Transverse colon (tissue), 4 donors: ENCODE measurements at places on chromosomes 2 and 18. TPM values are rescaled to one million over a fixed set of nuclear protein-coding genes. Genes with fewer than 3 reads are reported as not detected.

Gene SERPINB11
- total RNA-seq, result not detected

DNA sequence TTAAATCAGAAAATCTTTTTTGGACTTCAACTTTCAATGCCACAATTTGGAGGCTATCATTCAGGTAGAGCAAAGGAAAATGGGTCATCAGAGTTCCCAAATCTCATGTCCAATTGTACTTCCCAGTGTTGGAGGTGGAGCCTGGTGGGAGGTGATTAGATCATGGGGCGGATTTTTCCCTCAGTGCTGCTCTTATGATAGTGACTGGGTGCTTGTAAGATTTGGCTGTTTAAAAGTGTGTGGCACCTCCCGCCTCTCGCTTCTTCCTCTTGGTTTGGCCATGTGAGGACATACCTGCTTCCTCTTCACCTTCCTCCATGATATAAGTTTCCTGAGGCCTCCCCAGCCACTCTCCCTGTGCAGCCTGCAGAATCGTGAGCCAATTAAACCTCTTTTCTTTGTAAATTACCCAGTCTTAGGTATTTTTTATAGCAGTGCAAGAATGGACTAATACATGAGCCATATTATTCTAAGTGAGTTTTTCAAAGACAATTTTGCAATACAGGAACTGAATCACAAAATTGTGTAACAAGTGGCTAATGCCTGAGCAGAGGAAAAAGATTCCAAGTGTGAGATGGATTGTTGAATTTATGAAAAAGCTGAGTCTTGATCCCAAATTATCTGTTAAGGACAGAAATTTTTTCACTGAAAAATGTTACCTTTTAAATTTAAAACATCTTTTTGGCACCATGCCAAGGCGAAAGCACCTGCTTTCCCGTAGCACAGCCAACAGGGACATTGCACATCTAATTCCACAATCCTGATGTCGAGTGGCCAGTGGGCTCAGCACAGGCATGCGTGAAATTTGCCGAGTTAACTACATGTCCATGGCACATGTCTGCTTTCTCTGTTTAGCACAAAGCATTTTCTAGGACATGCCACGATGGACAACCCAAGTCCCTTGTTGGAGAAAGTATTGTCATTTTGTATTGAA, 150.9 kb downstream of the COL6A3 start:
- H3K27me3 ChIP-seq, result no peaks in the 10 kb centered on the region
- peaks cover 12% of the 10 kb centered on the region for H3K4me1 ChIP-seq
- DNase-seq, result no peak
- peak overlapping the region; percentile 16 for H3K27ac ChIP-seq

DNA sequence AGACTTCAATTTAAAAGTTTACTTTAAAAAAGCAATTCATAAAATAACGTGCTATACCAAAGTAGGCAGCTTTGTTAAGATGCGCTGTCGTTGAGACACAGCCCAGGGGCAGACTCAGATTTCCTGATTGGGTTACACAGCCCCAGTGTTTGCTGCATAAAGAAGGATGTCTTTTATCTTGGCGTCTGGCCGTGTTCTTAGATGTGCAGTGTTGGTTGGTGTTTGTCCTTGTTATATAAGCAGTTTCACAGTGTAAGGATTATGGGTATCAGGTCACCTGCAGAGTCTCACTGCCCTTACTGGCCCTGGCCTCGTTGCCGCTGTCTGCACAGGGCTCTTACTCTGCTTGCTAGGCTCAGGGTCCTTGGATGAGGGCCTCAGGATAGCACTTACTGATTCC, 108.5 kb downstream of the WDSUB1 start:
- H3K4me1 ChIP-seq, result no peaks in the 10 kb centered on the region
- no peaks in the 10 kb centered on the region for H3K36me3 ChIP-seq
- DNase-seq, result no peak
- H3K27ac ChIP-seq, result no peak overlapping the region
- H3K27me3 ChIP-seq, result no peaks in the 10 kb centered on the region

Gene IGFBP5
- total RNA-seq, result 214 TPM

GRCh38 chr2:198017068-198017467, 212.7 kb downstream of the PLCL1 start:
- no peak overlapping the region for H3K27ac ChIP-seq
- no peaks in the 10 kb centered on the region for H3K4me1 ChIP-seq
- H3K4me3 ChIP-seq, result no peak overlapping the region
- no peaks in the 10 kb centered on the region for H3K27me3 ChIP-seq
